ENCODE measurements at places on chromosomes 16 and 17.

GRCh38 chr17:48307814-48308411, 122.1 kb downstream of the SKAP1 start:
- DNase-seq = peak; percentile 26

DNA sequence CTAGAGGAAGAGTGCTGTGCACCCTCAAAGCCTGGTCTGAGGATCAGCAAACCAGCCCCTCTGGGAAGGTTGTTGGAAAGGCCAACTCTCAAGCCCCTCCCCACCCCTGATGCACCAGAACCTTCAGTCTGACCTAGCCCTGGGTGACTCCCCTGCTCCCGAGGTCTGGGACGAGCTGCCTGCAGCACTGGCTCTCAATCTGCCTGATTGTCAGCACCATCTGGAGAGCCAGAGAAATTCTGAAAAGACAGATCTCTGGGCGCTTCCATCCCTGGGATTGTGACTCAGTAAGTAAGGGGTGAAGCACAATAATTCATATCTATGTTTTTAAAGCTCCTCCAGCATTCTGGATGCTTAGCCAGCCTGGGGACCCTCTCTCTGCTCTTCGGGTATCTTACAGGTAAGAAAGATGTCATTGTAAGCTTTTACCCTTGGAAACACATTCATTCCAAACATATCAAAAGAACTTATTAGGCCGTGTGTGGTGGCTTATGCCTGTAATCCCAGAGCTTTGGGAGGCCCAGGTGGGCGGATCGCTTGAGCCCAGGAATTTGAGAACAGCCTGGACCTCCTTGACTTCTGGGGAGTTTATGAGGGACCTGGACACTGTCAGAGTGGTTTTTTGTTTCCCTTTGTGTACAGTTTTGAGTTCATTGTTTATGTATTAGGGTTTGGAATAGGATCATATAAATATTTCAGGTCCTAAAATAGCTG, 147.5 kb downstream of the KCNJ12 start:
- DNase-seq = no peak

DNA sequence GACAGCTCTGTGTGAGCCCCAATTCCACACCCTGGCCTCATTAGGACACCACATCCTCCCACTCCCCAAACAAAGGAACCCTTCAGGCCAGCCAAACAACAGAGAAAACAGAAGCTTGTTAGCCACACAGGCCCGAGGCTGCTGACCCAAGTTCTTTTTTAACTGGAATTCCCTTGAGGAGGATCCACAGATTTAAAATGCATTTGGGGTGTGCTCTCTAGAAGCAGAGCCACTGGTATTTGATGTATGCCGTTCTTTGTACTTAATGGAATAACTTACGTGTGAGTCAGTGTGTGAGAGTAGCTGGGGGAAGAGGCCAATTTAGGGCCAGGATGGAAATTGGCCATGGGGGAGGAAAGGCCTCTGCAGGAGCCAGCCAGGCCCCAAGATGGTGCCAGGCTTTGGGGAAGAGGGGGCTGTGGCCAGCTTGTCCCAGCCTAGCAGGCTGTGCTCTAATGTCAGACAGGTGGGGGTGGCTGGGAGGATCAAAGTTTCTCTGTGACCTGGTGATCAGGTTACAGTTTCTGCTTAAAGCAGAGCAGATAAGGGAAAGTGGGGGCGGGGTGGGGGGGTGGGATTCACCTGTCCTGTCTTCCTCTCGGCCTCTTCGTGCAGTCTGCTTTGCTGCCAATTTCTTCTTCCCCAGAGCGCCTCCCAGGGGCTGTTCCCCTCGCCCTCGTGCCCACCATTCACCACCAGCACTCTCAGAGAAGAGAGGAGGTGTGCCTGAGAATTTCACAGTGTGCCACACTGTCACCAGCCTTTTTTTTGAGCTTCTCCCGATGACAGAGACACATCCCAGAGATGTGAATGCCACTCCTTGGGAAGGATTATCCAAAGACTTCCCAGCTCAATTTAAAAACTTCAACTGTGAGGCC, 50.8 kb downstream of the TOM1L2 start:
- no peak for DNase-seq

- no peak for DNase-seq
Observed at GRCh38 chr17:67090341-67090740, 46.0 kb downstream of the CACNG1 start.

- DNase-seq = no peak
Observed at GRCh38 chr17:69651921-69652320, 237.4 kb downstream of the MAP2K6 start.

- DNase-seq = no peak
Observed at GRCh38 chr17:77610972-77611521, 347.5 kb upstream of the TNRC6C start.

DNA sequence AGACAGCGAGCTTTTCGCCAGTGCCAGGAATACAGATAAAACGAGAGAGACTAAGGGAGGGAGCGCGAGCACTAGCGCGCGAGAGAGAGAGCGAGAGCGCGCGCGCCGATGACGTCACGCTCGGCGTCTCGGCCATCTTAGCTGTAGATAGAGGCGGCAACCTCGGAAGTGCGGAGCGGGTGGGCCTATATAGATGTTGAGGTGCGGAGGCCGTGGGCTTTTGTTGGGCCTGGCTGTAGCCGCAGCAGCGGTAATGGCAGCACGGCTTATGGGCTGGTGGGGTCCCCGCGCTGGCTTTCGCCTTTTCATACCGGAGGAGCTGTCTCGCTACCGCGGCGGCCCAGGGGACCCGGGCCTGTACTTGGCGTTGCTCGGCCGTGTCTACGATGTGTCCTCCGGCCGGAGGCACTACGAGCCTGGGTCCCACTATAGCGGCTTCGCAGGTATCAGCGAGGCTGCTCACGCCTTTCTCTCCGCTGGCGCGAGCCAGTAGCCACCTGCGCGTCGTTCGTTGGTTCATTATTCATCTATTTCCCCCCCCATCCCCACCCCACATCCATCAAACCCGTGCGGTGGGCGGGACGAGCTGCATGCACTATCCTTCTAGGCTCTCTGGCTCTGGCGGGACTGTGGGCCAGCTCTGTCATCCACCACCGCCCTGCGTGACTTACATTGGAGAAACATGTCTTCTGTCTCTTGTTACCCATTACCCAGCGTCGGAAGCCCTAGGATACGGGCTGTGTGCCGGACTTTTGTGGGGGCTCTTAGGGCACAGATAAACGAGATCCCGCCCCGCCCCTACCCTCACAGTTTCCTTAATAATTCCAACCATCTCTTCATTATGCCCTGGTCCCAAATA, 795 bp downstream of the CYB5D2 start:
- peak; percentile 91 for DNase-seq

GRCh38 chr16:48123104-48123788, 32.5 kb downstream of the ABCC12 start:
- no peak for DNase-seq

GRCh38 chr16:12896562-12896961, 4.8 kb upstream of the SHISA9 start:
- no peak for DNase-seq

GRCh38 chr16:12159028-12159427, 182.5 kb downstream of the SNX29 start:
- DNase-seq = no peak

DNA sequence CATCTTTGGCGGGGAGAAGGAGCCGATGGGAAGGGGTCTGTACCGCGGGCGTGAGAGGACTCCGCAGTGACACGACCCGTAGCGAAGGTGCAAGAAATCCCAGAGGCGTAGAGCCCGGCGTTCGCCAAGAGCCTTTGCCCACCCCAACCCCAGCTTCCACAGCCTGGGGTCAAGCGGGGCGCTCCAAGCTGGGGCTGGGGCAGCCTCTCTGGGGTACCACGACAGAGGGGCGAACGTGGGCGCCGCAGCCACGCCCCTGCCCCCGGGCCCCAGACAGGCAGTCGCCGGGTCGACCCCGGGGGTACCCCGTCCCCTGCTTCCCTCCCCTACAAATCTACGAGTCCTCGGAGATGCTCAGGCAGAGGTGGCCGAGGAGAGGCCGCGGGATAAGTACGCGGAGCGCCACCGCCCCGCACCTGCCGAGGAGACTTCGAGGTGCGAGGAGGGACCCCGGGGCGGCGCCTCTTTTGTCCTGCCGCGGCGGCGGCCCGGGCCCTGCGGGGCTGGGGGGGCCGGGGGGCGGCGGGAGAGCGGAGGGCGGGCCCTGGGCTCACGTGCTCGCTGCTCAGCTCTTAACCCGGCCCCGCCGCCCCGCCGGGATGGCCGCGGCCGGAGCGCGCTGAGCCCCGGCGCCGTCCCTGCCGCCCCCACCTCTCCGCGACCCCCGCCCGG, at the start of gene ADAM11:
ADAM11 (plus strand) TSS at position 575 of the 672 bp plus-strand sequence. CDS start 212 bp downstream, outside the sequence.
- no peak for DNase-seq

DNA sequence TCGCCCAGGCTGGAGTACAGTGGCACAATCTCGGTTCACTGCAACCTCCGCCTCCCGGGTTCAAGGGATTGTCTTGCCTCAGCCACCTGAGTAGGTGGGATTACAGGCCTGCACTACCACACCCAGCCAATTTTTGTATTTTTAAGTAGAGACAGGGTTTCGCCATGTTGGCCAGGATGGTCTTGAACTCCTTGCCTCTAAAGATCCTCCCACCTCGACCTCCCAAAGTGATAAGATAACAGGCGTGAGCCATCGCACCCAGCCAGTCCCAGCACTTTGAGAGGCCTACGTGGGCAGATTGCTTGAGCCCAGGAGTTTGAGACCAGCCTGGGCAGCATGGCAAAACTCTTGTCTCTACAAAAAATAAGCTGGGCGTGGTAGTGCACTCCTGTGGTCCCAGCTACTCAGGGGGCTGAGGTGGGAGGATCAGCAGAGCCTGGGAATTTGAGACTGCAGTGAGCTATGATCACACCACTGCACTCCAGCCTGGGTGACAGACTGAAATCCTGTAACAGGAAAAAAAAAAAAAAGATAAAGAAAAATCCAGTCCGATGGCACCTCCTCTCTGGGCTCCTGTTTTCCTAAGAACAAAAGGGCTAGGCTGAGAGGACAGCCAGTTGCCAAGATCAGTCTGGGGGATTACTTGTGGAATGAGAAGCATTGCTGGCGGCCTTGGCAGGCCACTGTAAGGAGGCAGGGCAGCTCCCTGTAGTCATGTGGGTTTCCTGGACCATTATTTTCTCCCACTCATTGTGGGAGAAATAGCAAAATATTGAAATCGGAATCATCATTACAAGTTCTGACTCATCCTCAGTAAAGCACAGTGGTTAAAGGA, 3.0 kb upstream of the PIPOX start:
- no peak for DNase-seq

DNA sequence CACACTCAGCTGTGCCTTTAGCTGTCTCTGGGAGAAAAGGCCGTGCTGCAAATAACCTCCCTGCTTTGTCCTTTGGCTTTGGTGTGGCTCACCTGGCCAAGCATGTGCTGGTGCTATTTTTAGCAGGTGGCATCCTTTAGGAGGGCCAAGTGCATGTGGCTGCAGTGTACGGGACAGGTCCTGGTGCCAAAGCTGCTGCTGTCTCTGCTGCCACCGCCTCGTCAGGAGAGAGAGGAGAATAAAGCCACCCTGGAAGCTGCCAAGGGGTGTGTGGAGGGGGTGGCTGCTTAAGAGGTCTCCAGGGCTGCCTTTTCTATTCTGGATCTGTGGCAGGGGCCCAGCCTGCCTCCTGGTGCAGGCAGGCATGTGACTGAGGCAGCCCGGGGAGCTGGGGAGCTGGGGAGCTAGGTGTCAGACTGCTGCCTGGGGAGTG, 6.2 kb downstream of the AKAP1 start:
- DNase-seq = no peak

DNA sequence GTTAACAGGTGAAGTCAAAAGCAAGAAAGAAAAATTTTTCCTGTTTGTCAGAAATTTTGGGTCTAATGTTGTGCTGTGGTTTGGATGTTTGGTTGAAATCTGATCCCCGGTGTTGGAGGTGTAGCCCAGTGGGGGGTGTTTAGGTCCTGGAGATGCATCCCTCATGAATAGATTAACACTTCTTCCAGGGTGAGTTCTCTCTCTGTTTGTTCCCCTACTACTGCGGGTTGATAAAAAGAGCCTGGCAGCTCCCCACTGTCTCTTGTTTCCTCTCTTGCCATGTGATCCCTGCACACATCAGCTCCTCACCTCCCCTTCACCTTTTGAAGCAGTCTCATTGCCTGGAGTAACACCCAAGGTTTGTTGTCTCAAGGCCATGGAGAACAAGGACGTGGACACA, 14.6 kb upstream of the CDH8 start:
- DNase-seq = no peak

- DNase-seq = no peak
Observed at GRCh38 chr17:61412860-61413660, 13.4 kb downstream of the TBX2 start.

- DNase-seq = peak; percentile 24
Observed at GRCh38 chr16:2866431-2866830, 8.5 kb upstream of the PRSS22 start.

- DNase-seq = no peak
Observed at GRCh38 chr17:66953630-66954020, 10.9 kb upstream of the CACNG4 start.

DNA sequence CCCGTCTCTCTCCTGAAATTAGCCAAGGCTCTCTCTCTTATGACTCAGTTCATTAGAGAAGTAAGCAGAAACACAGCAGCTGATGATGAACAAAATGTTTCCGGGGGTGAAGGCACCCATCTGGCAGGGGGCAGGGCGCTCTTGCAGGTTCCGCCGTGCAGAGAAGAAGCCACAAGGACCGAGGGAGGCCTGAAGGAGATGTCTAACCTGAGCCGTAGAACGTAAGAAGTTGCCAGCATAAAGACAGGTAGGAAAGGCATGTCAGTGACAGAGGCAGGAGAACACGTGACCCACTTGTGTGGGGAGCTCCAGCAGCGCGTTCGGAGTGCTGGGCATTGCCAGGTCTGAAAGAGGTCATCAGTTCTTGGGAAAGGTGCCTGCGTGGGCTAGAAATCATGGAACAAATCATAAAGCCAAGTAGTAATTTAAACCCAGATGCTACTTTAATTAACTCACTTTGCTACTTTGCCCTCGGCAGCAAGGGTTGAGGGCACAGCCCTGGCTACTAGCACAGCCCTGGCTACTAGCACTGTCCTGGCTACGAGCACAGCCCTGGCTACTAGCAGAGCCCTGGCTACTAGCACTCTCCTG, 198.6 kb downstream of the RPTOR start:
- DNase-seq = peak; percentile 34

DNA sequence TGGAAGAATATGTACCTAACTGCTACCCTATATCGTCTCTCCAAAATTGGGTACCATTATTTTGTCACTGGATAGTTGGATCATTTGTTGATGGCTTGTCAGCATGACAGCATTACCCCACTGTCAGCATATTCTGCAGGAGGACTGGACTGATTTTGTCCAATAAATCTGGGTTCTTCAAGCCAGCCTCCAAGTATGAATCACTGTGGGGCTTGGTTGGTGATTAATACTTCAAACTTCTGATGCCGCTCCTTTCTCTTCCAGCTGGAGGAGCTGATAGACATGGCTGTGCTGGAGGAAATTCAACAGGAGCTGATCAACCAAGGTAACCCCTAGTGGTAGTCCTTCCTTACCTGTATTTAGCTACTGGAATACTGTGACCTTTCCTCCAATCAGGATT, 2.5 kb downstream of the RPAIN start:
- DNase-seq = no peak

- no peak for DNase-seq
Observed at GRCh38 chr17:8629371-8630226, 926 bp downstream of the MYH10 start.

- peak; percentile 78 for DNase-seq
Observed at GRCh38 chr16:21952040-21952792, 945 bp upstream of the UQCRC2 start.

DNA sequence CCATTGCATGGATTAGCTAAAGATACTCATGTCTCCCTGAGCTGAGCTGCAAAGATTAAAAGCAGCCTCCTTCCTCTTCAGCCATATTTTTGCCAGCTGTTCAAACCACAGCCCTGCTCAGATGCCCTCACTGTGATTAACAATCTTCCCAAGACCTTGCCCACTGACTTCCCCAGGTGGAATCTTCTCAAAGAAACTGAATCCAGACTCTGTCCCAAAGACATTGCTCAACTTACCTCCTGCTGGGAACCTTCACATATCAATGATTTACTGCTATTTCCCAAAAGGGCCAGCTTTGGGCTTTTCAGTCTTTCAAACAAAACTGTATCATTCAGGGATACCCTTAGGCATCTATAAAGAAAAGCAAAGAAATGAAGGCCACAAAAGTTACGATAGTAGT, 9.2 kb downstream of the C17orf67 start:
- DNase-seq = no peak

All from central memory CD4-positive, alpha-beta T cell (primary cell).